ENCODE measurements at places on chromosomes 13 and 19.
A peak's percentile ranks its signal among the peaks of the same experiment; 100 is the strongest.

DNA sequence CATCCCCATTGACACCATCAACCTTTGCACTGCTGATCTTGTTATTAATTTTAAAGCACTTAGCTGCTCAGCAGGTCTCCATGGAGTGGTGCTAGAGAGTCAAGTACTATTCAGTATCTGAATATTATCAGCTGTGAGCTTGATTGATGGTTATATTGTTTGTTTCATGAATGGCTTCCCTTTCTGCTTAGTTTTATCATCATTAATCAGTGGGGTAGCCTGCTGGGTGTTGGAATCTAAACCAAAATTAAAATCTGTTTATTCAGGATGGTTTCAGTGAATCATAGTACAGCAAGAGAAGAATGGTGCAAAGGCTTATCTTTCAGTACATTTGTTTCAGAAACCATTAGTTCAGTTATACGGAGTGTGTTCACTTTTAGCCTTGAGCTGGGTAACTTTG lies 42.5 kb upstream of the SCEL start:
- H3K27me3 ChIP-seq, result no peaks in the 10 kb centered on the region
- no peaks in the 10 kb centered on the region for H3K4me1 ChIP-seq
- peak; percentile 39 for DNase-seq
- H3K36me3 ChIP-seq, result no peaks in the 10 kb centered on the region

DNA sequence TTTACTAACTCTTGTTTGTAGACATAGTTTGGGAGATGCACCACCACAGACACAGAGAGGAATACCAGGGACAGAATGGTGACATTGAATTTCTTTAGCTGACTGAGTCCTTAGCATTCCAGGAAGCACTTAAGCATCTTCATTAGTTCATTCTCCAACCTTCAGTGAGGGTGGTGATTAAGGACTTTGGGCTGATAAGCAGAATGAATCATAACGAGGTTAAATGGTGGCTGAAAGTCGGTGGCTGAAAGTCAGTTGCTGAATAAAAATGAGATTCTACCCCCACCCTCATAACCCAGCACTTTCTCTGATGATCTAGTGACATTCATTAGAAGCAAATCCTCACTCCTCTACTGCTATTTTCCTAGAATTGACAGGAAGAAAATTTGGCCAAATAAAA lies 10.6 kb downstream of the PCDH8 start:
- H3K27ac ChIP-seq, result no peak overlapping the region
- no peak for DNase-seq
- no peaks in the 10 kb centered on the region for H3K36me3 ChIP-seq
- no peaks in the 10 kb centered on the region for H3K27me3 ChIP-seq
- no peaks in the 10 kb centered on the region for H3K4me1 ChIP-seq

DNA sequence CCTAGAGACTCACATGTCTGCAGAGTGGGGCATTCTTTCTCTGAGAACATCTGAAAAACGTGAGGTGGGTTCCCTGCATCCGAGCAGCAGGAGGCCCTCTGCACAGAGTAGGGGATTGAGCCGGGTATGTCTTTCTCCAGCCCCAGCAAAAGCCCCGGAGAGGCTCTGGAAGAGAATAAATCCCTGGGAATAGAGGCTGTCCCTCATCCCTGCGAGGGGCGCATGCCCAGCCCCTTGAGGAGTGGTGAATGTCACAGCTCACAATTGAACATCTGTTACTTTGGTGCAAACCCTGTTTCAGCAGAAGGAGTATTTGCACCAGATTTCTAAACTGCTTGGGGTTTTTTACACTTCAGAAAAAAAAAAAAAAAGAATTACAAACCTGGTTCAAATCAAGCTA lies 164.6 kb downstream of the FGF14 start:
- H3K36me3 ChIP-seq, result no peaks in the 10 kb centered on the region
- DNase-seq, result no peak
- H3K27me3 ChIP-seq, result no peaks in the 10 kb centered on the region

DNA sequence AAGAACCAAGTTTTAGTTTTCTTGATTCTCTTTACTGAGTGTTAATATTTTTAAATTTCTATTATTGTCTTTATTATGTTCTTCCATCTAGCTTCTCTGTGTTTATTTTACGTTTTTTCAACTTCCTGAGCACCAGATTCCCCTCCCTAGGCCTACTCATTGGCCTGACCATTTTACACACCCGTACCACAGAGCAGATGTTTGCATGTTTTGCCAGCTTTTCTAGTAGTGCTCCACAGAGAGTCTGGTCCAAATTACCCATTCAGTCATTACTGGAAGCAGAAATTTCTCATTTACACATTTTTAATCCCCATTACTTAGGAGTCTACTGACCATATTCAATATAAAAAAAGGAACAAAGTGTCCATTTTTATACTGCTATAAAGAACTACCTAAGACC lies 66.9 kb downstream of the ING1 start:
- no peak overlapping the region for H3K27ac ChIP-seq
- no peaks in the 10 kb centered on the region for H3K36me3 ChIP-seq
- no peak overlapping the region for H3K4me3 ChIP-seq
- no peaks in the 10 kb centered on the region for H3K27me3 ChIP-seq
- no peak for DNase-seq

GRCh38 chr19:49389406-49389805 lies 1.4 kb downstream of the KASH5 start:
- no peak for DNase-seq
- no peaks in the 10 kb centered on the region for H3K27me3 ChIP-seq
- no peaks in the 10 kb centered on the region for H3K36me3 ChIP-seq
- no peaks in the 10 kb centered on the region for H3K4me1 ChIP-seq
- no peak overlapping the region for H3K27ac ChIP-seq
- no peak overlapping the region for H3K4me3 ChIP-seq
